ENCODE measurements at places on chromosomes 12 and 14.

DNA sequence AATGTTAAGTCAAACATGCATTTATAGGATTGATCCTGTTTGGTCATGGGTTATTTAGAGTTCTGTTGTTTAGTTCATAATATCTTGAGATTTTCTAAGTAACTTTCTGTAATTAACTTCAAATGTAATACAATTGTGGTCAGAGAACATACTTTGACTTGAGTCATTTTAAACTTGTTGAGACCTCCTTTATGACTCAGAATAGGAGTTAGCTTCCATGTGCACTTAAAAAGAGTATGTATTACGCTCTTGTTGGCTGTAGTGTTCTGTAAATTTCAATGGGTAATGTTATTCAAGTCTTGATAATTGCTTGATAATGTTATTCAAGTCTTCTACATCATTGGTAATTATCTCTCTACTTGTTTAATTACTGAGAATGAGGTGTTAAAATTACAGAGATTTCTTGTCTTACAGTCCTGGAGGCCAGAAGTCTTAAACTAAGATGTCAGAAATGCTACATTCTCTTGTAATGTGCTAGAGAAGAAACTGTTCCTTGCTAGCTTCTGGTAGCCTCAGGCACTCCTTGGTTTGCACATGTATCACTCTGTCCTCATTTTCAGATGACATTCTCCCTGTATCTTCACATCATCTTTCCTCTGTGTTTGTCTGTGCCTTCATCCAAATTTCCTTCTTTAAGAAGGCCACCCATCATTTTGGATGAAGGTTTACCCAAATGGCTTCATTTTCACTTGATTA, 197.3 kb downstream of the TMTC3 start:
- peak; percentile 84 for DNase-seq

GRCh38 chr14:23252006-23252405, 14.3 kb downstream of the RNF212B start:
- no peak for DNase-seq

GRCh38 chr12:50309950-50310349, 26.6 kb upstream of the LIMA1 start:
- DNase-seq: no peak

GRCh38 chr12:71162832-71163763, 5.3 kb upstream of the TSPAN8 start:
- no peak for DNase-seq

- DNase-seq: no peak
Observed at GRCh38 chr14:55710506-55711041, 130.6 kb downstream of the KTN1 start.

DNA sequence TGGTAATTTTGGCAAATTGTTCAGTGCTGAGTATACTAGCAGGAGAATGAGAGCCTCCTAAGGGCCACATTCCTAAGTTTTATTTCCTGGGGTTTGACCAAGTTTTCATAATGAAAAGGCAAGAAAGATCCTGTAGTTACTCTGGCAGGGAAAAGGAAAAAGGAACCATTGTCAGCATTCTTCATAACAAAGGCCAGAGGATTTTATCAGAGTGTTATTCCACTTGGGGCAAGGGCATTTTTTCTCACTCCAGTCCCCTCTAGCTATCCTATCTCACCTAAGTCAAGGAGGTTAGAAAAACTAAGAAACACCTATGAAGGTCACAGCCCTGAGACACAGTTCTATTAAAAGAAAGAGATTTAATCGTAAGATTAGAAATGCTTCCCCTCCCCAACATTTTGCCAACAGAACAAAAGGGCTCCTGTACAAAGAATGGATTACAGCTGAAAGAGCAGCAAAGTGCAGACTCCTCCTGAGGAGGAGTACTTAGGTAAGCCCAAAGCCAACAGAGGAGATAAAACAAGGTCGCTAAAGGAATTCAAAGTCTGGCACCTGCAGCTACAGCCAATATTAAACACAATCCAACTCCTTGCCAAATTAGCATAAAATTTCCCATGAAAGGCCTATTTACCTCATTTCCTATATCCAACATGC, 162.4 kb downstream of the GALC start:
- no peak for DNase-seq

- peak; percentile 67 for DNase-seq
Observed at GRCh38 chr12:69108037-69108436, 131.3 kb upstream of the CPSF6 start.

DNA sequence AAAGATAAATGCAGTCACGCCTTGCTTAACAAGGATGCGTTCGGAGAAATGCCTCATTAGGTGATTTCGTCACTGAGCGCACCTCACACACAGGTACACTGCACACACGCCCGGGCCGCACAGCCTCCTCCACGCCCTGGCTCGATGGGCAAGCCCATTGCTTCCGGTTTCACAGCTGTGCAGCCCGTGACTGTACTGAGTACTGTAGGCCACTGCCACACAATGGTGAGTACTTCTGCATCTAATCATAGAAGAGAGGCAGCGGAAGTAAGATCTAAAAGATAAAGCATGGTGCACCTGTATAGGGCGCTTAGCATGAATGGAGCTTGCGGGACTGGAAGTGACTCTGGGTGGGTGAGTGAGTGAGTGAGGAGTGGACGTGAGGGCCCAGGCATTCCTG, 4.3 kb downstream of the RIMBP2 start:
- no peak for DNase-seq

DNA sequence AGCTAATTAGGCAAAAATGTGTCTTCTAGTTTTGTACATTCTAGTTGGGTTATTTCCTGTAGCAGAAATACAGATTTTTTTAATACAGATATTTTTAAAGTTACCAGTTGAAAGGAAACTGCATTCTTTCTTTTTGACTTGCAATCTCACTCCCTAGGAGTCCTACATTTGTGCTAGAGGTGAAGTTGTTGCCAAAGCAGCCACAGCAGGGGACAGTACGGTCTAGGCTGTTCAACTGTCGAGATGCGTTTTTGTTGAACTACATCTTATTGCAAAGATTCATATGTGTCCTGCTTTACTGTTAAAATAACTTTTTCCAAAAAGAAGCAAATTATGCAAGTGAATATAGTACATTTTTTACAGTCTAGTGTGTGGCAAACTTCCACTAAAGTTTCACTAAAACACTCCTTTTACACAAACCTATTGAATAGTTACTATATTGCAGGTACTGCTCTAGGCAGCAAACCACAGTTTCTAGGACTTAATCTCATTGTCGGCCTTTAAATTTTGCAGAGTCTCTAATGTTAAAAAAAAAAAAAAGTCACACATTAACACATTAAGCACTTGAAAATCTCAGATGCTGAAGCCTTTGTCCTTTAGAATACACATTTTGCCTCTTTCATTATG, 30.2 kb upstream of the SRGAP1 start:
- DNase-seq: peak; percentile 52

GRCh38 chr14:20493634-20494033, 11.7 kb upstream of the RNASE10 start:
- DNase-seq: no peak

GRCh38 chr12:52058631-52059361, 7.6 kb downstream of the NR4A1 start:
- no peak for DNase-seq

DNA sequence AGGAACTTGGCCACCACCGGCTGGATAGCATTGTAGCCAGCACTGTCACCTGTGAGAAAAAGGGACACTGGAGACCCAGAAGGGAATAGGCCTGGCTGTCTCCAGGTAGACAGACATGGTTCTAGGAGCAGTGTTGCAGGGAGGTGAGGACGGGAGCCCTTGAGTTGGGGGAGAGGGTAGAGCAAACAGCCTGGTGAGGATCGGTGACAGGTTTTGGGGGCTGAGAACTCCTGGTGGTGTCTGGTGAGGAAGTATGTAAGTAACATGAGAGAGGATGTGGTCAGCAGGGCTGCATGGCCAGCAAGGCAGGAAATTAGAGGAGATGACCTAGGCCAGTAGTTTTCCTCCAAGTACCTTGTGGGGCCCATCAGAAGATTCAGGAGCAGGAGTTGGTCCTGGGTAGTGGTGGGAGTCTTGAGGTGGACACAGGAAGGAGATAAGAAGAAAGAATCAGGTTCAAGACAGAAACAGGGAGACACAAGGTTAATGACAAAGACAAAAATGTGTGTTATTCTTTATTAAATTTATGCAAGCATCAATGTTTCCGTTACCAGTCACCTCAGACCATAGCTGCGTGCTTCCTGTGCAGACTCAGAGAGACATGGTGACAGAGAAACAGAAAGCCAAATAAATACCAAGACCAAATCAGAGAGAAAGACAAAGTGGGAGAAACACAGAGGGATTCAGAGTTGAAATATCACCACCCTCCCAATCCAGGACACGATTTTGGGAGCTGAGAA, at the start of gene ARHGAP9:
Gene ARHGAP9 (minus strand): TSS at position 491 of the 740 bp plus-strand sequence. CDS start 460 bp downstream, at position 31.
- no peak for DNase-seq

DNA sequence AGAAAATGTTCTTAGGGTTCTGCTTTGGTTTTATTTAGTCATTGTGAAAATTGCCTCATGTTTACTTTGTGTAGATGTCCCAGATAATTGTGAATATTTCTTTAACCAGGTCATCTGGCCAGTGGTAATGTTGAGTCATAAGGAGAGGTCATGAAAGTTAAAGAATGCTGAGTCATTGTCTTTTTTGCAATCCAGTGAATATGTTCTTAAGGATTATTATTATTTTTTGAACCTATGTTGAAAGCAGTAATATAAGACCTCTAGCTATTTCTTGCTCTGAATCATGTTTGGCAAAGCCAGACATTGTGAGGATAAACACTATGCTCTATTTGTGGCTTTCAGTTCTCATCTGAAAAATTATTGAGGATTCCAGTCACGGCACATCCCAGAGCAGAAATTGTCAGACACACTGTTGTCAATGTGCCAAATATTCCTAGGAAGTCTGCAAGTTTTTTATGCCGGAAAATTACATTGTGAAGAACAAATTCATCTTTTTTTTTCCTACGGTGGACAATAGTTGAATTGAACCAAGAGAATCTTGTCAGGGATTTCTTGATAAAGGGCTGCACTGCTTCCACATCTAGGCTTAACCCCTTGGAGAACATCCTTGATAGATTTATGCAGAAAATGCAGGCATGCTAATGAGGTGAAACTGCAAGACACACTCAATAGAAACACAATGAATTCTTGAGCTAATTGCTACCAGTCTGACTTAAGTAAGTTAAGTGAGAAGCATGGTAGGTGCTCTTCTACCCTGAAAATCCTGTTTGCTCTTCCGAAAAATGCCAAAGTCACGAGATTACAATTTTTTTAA, 369.6 kb downstream of the ATP23 start:
- DNase-seq: peak; percentile 98

DNA sequence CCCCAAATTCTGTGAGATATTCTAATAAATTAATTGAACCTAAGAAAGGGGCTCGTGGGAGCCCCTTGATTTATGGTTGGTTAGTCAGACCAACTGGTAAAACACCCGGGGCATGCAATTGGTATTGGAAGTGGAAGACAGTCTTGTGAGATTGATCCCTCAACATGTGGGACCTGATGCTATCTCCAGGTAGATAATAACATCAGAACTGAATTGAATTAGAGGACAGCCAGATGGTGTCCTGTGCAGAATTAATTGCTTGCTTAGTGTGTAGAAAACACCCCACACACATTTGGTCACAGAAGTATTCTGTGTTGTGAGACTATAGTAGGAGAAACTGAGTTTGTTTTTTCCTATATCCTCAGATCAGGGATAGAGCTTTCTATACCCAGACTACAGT, 22.0 kb downstream of the PYROXD1 start:
- DNase-seq: no peak

DNA sequence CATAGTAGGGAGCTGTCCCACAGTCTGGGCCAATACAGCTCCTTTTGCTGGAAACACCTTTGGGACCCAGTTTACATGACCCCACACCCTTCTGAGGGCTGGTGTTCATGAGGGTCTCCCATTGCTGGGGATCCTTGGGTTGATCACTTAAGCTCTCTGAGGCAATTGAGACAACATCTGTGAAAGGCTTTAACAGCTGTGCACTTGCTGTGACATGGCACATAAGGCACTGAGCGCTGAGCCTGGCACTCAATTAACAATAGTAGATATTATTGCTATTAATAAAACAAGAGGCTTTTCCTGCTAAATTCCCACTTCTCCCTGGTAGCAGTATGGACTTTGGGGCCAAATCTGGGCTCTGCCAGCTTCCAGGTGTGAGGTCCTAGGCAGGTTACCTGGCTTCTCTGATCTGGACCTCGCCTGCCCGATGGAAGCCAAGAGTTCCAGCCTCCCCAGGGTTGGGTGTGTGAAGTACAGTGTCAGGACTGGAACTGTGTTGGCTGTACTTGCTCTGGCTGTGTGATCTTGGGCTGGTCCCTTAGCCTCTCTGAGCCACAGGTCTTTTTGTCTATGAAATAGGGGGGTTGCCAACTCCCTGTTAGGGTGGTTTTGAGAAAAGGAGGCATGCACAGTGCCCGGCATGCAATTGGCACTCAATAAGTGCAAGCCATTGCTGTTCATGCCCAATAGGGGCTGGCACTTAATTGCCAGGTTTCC, 3.1 kb downstream of the SH2B3 start:
- DNase-seq: no peak

DNA sequence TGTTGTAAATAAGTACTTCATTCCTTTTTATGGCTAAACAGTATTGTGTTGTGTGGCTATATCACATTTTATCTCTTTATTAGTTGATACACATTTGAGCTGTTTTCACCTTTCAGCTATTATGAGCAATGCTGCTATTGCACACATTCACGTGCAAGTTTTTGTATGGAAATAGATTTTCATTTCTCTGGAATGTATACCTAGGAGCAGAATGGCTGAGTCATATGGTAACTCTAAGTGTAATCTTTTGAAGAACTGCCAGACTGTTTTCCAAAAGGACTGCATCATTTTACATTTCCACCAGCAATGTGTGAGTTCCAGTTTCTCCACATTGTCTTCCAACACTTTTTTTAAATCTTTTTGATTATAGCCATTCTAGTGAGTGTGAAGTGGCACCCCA, 134.0 kb downstream of the SRGAP1 start:
- peak; percentile 76 for DNase-seq

DNA sequence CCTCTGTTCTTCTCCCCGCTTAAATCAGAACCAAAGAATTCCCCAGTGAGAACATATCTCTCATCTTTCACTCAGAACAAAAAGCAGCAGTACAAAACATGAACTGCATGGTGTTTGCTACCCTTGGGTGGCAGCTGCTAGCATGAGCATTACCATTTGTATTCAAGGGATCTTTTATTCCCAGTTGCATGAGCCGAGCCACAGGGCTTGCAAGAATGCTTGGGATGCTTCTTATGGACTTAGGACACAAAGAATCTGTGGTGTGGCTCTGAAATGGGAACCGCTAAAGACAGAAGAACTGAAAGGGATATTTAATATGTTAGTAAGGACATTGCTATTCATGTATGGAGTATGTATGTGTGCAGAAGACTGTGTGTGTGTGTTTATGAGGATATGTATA, 190.6 kb downstream of the TMX1 start:
- peak; percentile 58 for DNase-seq

DNA sequence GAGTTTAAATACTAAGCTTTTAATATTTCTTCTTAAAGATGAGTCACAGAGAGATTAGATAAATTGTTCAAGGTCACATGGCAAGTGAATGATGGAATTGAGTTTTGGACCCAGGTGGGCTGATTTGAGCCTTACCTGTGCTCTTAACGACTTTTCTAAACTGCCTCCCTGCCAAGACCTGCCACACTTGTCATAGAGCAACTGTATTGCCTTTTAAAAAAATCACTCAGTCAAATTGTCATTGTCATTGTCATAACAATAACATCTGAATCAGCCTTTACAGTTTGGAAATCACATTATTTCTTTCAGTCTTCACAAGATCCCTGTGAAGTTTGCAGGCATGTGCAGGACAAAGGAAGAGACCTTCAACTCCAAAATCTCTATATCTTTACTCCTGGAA, 25.7 kb downstream of the SLC4A8 start:
- no peak for DNase-seq

GRCh38 chr14:52348776-52349175, 34.7 kb downstream of the PTGER2 start:
- peak; percentile 64 for DNase-seq

- no peak for DNase-seq
Observed at GRCh38 chr14:100147181-100147631, 12.2 kb downstream of the DEGS2 start.

GRCh38 chr14:50335389-50335788, 23.3 kb downstream of the DMAC2L start:
- DNase-seq: peak; percentile 83
